ENCODE measurements at places on chromosomes 1 and 21.

GRCh38 chr21:34156957-34157356, 83.6 kb downstream of the MRPS6 start:
- DNase-seq: no peak

GRCh38 chr1:218048828-218049420, 236.2 kb upstream of the RRP15 start:
- no peak for DNase-seq

- DNase-seq: no peak
Measured at GRCh38 chr1:17098446-17099317, 20.6 kb downstream of the PADI2 start.

DNA sequence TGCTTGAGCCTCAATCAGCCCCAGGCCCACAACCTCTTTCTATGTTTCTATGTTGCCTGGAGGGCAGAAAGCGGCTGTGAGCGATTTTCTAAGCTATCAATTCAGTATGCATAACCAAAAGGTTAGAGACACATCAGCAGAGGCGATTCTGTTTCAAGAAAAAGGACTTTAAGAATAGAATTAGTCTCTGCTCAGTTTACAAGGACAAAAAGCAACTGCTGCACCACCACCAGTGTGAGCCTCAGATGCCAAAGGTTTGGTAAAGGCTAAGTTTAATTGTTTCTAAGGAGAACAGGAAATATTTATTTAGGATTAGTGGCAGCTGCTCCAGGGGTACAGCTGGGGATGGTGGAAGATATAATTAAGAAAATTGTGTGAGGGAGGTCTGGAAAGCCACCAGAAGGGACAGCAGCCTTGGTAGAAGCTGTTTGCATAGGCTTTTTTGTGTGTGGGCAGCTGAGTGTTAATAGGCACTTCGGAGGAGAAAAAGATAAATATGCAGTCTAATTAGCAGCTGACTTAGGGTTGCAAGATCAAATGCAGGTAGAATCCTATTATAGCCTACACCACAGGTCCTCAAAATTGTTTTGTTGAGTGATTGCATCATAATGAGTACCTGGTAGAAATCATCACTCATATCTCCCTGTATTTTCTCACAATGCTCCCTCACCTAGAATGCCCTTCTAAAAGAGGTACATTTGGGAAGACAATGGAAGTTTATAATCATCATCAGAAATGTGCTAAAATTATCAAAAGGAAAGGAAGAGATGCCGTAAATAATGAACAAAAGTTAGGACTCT, 35.8 kb downstream of the ZC3H11B start:
- DNase-seq: no peak

GRCh38 chr1:121458291-121459048, 273.7 kb downstream of the SRGAP2C start:
- no peak for DNase-seq

DNA sequence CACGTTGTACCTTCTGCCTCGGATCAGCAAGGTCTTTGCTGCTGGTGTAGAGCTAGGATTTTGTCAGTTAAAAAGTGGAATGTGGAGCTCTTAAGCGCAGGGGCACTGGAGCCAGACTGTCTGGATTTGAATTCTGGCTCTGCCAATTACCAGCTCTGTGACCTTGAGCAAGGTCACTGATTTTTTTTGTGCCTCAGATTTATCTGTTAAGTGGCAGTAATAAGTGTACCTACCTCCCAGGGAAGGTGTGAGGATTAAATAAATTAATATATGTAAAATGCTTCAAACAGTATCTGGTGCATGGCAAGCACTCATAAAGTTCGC, 40.3 kb downstream of the UBE2U start:
- DNase-seq: no peak

- no peak for DNase-seq
Measured at GRCh38 chr21:21406921-21407320, 408.7 kb downstream of the NCAM2 start.

DNA sequence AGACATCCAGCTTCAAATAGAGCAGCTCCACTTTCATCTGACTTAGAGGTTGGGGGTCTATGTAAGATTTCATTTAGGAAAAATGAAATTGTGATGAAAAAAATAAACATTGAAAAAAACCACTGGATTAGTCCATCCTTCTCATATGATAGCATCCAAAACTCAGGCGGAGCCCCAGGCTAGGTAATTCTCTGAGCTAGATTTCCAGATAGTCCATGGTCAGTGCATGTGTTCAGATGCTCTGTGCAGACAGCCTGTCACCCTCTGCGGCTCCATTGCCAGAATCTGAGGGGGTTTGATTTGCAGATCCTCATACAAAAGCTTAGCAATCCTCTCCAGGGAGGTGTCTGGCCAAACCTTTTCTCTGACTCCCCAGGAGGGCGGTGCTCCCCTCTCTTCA, 49.2 kb downstream of the C8B start:
- DNase-seq: no peak
